ENCODE measurements at places on chromosomes 1 and 21.
A peak's percentile ranks its signal among the peaks of the same experiment; 100 is the strongest.

- peak; percentile 80 for DNase-seq
Measured at GRCh38 chr1:230868736-230869385, 540 bp upstream of the C1orf198 start.

- DNase-seq: no peak
Measured at GRCh38 chr1:2856676-2857375, 55.3 kb upstream of the TTC34 start.

DNA sequence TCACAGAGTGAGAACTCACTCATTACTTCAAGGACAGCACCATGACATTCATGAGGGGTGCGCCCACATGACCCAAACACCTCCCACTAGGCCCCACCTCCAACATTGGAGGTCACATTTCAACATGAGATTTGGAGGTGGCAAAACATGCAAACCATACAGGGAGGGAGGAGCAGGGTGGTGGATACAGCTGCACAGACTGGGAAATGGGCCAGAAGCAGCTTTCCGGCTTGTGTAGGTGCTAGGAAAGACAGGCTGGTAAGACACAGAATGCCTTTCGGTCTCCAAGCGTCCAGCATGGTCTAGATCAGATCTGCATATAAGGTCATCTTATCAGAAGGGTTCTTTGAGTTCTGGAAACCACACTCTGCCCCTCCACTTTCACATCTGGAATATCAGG is 35.1 kb upstream of the TINAGL1 start:
- DNase-seq: no peak

DNA sequence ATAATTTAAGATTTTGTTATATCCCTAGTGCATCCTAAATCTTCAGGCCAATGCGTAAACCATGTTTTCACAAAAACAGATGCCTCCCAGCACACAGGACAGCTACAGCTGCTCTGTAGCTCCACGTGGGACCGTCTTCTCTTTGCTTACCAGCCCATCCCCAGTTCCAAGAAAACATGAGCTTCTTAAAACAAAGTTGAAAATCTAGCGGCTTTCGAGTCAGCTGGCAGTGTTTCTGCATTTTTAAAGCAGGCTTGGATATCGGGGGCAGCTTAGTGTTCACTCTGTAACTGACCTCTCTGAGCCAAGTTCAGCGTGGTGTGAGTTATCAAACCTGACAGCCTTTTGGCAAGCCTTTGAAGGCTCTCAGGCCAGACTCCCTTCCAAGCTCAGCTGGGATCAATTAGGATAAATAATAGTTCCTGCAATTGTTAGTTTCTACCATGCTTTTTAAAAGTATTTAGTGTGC is 881.5 kb downstream of the LTN1 start:
- peak; percentile 36 for DNase-seq

DNA sequence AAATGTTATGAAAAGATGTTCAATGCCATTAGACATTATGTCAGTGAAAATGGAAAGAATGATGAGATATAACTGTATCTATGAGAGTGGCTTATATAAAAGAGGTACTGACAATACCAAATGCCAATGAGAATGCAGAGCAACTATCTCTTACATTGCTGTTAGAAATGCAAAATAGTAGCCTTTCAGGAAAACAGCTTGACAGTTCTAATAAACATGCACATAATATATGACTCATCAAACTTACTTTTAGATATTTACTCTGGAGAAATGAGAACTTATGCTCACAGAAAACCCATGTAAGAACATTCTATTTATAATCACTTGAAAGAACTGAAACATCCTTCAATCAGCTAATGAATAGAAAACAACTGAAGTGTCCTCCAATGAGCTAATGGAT is 996.7 kb upstream of the ADGRL4 start:
- DNase-seq: no peak

- DNase-seq: peak; percentile 84
Measured at GRCh38 chr1:9874959-9875635, 35.0 kb downstream of the CTNNBIP1 start.

DNA sequence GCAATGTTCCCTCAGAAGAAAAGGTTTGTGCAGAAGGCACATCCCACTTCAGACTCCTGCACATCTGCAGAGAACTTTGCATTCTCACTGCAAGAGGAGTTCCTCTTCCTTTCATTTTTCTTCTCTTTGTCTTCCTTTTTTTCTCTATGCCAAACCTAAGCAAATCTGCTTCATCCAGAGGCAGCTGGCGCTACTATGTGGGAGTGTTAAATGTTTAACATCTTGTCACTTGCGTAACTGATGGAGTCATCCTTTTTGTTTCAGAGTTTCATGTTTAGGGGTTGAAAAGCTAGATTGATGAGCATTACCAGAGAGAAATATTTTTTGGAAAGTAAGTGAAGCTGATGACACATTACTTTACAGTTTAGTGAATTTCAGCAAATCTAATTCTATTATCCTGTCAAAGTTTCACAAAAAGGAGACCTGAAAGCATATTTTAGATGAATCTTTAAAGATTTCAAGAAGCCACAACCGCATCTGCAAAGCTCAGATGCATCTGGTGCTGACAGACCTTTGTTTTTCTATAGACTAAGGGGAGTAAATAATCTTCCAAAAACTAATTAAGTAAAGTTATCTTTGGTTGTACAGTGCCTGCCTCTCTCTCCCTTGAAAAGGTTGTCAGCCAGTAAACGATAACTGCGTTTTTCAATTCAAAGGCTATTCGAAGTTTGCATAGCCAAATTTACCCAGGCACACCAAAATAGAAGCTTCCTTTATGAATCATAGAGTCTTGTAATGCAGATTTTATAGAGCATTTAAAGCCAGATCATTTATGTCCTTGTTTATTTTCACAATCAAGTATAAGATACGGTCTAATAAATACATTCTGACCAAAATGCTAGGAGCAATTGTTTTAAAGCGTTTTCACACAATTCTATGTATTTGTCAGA is 1.2 kb upstream of the LRRC53 start:
- DNase-seq: no peak

DNA sequence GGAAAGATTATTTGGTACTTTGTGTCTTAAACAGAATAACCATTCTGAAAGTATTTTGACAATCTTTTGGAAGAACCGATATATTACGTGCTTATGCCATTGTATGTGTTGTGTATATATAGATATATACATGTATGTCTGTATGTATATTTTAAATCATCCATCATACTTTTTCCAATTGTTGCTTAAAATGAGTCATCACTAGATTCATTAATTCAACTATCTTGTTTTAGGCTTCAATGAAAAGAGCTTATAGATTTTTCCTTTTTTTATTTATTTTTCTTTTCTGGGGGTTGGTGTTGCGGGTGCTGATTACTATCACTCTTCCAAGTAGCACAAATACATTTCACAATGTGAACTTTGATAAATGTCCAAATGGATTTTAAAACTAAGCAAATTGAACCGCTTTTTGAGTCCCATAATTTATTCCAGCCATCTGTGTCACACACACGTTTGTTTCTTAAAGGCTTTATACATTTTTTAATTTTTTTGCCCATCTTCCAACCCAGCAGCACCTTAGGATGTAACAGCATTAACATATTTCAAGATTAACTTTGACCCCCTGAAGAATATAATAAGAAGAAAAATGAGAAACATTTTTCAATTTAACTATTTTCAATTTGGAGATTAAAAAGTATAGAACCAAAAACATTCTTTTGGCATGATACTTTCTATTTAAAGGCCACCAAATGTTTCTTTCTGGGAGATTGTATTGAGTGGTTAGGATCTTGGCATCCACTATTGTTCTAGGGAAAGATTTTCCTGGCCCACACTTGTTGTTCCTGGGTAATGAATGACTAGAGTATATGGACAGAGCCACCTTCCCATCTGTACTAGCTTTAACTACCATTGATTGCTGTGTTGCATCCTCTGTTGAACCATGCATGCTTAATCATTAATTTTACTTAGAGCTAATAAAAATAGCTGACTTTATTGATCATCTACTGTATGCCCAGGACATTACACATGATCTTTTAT is 9.3 kb upstream of the DPYD start:
- DNase-seq: peak; percentile 16

DNA sequence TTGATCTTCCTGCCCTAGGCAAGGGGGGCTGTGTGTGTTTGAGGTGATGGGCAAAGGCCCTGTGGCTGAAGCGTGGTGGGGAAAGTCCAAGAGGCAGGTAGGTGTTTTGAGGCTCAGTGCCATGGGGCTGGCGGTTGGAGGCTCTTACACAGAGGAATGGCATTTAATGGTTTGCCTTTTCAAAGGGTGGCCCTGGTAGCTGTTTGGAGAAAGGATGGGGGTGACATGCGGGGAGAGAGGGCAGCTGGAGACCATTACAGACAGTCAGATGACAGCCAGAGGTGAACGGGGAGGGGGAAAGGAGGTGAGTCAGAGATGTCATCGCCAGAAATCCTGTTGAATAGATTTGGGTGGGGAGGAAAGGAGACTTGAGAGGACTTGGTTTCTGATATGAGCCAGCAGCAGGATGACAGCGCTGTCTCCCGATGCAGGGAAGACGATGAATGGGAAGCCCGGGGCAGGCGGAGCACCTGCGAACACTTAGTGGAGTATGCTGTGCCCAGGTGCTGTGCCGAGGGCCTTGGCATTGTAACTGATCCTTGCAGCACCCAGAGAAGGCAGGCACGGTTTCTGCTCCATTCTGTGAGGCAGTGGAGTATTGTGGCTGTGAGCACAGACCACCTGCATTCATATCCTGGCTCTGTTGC is 56.3 kb downstream of the MAN1C1 start:
- no peak for DNase-seq

- DNase-seq: no peak
Measured at GRCh38 chr1:61007534-61008364, 74.6 kb upstream of the NFIA start.

DNA sequence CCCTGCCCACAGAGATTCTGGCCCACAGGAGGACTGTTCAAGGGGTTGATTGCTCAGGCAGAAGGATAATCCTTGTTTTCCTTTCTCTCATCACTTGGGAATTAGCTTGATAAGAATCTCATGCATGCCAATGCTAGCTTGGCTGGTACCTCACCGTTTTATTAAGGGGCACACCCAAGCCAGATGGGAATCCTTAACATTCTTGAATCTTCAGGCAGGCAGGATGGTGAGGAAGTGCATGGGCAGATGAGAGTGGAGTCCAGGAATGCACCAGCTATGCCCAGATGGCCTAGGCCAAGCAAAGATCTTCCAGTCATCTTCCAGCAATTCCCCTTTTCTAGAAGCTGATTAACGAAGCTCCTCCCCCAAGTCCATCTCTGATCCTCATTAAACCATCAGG is 4.1 kb upstream of the LCE7A start:
- no peak for DNase-seq

DNA sequence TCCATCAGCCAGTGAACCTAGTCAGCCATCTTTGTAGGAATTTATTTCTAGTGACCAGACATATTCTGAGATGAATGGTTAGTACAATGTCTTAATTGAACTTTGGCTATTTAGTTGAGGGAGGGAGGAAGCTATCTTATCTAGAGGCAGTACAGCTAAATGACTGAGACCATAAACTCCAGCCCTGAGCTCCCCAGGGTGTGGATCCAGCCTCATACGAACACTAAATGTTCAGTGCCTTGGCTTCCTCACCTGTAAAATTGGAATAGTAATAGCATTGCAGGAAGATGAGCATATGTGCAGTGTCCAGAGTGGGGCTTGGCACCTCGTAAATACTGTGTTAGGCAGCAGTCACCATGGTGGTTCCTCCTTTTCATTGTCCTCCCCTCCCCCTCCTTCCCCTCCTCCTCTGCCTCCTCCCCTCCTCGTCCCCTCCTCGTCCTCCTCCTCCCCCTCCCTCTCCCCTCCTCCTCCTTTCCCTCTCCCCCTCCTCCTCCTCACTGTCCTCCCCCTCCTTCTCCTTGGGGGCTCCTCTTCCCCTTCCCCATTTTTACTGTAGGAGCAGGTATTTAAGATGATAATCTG is 108.2 kb downstream of the GALNT2 start:
- DNase-seq: peak; percentile 74

DNA sequence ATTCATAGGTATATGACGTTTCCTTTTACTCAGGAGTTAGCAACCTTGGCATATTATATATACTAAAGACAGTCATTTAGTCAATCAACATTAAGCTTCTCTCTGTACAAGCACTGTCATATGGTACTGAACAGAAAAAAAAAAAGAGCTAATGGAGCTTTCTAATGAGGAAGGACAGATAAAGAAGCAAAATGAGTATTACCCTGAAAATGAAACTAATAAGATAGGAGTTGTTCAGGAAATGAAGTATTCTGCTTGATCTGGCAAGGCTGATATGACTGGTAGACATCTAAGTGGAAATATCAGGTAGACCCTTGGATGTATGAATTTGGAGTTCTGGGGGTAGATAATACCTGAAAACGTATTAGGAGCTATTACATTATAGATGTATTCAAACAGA is 4.3 kb upstream of the IKBKE start:
- no peak for DNase-seq

DNA sequence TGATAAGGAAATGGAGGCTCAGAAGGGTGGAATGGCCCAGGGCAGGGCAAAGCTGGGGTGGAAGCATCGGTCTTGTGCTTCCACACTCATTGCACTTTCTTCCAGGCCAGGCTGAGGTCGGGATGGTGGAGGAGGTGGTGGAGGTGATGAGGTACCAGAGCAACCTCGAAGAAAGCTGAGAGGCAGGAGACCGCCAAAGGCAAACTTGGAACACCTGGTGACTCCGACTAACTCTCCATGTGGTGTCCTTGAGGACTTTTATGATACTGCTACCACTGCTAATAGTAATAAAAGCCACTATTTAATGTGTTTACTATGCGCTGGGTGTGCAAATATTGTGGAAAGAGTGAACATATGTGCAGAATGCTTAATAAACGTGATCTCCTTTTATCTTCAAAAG is 16.9 kb upstream of the BTG2 start:
- DNase-seq: peak; percentile 76

Measured in small intestine (tissue), 16 donors.